ENCODE measurements at places on chromosomes 13 and 19.

- DNase-seq: no peak
Observed at GRCh38 chr13:75123428-75123827, 358.5 kb downstream of the TBC1D4 start.

GRCh38 chr13:40519637-40520036, 146.8 kb downstream of the FOXO1 start:
- no peak for DNase-seq

DNA sequence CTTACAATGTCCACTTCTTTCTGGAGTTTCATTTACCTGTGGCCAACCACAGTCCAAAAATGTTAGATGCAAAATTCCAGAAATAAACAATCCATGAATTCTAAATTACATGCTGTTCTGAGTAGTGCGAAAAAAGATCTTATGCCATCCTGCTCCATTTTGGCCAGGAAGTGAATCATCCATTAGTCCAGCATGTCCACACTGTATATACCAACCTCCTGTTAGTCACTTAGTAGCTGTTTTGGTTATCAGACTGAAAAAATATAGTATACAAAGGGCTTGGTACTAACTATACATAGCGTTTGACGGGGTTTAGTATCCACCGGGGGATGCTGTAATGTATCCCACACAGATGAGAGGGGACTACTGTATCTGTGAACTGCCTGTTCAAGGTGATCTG, 618.0 kb upstream of the ARGLU1 start:
- no peak for DNase-seq

GRCh38 chr19:11069561-11069960, 19.7 kb upstream of the LDLR start:
- DNase-seq: no peak

DNA sequence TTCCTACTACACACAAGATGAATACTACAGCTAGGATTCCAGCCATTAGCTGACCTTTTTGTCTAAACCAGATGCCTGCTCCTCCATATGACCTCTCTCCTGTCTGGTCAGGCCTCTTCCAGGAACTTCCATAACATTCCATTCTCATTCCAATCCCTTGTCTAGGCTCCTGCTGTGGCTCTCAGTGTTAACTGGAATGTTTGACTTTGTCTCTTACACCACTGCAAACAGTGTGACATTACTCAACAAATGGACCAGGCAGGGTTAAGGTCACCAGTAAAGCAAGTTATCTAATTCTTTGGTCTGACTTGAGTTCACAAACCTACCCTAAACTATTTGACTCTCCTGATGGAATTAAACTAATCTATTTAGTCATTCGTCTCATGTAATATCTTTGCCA, 2.1 kb upstream of the GPC6 start:
- no peak for DNase-seq

Data from mucosa of descending colon (tissue), 3 donors.